ENCODE measurements at places on chromosomes 5 and 9.

GRCh38 chr9:18756712-18757125, 276.3 kb downstream of the SAXO1 start:
- DNase-seq = no peak

DNA sequence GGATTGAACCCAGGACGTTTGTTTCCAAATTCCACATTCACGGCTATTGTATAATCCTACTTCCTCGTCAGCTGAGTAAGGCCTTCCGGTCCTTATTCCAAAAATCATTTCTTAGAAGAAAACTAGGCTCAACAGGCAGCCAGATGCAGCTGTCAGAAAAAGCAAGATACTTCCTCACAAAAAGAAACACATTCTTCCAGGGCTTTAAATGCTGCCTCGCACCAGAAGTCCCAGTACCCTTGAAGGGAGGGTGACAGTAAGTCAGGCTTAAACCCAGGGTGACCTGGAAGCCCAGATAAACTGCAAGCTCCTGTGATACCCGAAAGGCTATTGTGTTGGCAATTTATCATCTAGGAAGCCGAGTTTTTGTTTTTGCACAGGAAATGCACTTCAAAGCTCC, 414.0 kb downstream of the NFIB start:
- DNase-seq = no peak

GRCh38 chr9:8605096-8605495, 805.5 kb upstream of the DMAC1 start:
- DNase-seq = no peak

DNA sequence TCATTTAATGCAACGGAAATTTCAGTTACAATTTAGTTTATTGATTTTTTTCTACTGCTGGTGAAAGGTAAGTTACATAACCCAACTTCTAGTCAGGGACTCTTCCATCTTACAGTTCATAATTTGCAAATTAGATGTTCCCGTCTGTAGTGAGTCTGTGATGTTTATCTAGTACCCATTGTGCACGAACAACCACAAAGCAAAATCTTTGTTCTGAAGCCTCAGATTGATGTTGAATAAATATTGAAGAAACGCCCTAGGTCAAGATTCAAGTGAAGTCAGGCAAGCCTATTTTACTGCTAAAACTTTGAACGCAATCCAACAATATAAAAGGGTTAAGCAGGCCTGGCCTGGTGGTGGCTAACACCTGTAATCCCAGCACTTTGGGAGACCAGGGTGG, 43.1 kb downstream of the BASP1 start:
- DNase-seq = no peak

DNA sequence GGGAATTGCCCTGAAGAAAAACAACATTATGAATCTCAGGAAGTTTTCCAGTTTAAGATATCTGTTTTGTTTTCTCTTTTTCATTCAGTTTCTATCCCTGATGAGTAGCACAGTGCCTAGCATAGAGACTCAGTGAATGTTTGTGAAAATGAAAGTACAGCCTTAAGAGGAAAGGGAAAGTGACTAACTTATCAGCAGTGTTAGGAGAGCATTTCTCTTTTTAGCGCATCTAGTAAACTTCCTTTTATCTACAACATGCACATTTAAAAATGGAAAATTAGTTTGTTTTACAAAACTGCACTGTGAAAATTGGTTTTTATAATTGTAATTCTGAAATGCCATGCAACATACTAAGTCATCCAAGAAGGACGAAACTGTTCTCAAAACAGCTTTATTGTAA, 110.8 kb downstream of the SMARCA2 start:
- DNase-seq = no peak

DNA sequence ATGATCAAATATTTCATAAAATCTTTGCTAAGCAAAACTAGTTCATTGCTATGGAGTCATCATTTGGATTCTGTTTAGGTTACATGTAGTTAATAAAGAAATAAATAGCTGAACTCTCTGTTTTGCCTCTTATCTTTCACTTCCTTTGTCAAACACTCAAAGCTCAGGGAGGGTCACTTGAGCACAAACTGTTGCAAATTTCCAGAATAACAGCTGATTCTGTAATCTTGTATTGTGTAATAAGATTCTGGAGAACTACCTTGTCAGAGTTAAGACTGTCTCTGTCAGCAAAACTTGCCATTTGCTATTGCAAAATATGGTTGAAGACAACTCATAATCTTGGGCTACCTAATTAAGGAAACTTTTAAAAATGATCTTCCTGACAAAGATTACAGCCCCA, 182.0 kb upstream of the MOCS2 start:
- no peak for DNase-seq

- no peak for DNase-seq
These were observed 32.1 kb upstream of the SLC6A3 start for GRCh38 chr5:1477341-1477740.

DNA sequence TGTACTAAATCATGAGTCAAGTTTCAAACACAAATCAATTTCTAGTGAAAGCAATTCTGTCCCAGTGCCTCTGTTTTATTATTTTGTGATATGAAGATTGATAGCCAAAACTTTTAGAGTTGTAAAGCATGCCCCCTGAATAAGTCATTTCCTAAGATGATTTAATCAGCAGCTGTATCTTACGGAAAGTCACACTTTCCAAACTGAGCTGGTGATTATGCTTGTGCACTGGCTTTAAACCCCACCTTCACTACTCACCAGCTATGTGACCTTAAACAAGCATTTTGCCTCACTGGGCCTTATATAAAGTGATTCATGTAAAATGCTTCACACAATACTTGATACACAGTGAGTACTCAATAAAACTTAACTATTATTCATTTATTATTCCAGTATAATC, 78.1 kb downstream of the EDIL3 start:
- DNase-seq = no peak

DNA sequence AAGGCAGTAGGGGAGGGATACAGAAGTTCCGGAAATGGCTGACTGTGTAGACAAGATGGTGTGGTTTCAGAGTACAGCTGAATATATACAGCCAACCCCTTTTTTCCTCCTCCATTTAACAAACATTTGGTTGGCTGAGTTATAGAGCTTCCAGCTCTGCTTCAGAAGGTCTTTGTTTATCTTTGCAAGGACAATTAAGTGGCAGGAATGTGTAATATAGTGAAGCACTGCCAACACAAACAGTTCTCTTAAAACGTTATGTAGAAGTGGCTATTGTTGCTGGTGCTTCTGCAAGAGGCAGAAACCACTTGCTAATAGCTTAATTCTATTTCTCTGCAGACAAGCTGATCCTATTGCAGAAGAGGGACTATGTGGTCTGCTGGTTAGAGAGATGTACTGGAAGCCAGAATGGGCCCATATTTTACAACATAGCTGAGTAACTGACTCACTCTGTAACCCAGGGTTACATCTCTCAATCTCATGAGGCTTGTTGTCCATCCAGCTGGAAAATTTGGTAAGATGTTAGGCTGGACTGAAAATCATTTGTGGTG, 62.7 kb upstream of the OSMR start:
- no peak for DNase-seq

DNA sequence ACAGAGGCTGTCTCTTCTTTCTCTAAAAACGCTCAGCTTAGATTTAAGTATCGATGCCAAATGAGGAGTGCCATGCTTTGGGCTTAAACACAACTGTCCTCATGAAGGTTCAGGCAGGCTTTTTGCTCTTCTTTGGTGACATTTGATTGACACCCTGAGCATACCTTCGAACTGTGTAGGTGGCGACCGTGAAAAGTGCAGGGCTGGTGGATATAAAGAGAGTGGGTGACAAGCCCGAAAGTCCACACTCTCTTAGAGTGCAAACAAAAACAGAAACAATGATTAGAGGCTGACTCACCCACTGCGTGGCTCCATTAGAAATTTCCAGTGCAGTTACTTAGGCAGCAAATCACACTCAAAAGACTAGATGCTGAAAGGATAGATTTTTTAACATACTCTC, 141.7 kb downstream of the SYK start:
- DNase-seq = no peak

DNA sequence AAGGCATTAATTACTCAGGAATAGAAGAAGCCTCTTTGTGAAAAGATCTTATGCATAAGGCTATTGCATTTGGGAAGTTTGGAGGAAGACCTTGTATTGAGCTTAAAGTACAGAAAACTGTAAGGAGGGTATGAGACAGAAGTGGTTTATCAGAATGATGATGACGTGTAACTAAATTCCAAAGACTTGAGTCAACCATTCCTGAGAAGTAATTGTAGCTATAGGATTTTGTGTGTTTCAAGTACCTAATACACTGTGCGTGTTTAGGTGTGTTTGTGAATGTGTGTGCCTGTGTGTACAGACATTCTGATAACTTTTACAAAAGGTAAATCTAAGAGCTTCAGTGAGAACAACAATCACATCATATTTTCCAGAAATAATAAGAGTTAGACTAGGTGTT, 46.5 kb upstream of the IRX2 start:
- DNase-seq = no peak

GRCh38 chr5:112703866-112704820, 33.5 kb upstream of the APC start:
- DNase-seq = no peak

- DNase-seq = no peak
These were observed 54.9 kb downstream of the PSD2 start for GRCh38 chr5:139850423-139851016.

GRCh38 chr9:123679330-123679987, 250.5 kb downstream of the DENND1A start:
- DNase-seq = no peak

DNA sequence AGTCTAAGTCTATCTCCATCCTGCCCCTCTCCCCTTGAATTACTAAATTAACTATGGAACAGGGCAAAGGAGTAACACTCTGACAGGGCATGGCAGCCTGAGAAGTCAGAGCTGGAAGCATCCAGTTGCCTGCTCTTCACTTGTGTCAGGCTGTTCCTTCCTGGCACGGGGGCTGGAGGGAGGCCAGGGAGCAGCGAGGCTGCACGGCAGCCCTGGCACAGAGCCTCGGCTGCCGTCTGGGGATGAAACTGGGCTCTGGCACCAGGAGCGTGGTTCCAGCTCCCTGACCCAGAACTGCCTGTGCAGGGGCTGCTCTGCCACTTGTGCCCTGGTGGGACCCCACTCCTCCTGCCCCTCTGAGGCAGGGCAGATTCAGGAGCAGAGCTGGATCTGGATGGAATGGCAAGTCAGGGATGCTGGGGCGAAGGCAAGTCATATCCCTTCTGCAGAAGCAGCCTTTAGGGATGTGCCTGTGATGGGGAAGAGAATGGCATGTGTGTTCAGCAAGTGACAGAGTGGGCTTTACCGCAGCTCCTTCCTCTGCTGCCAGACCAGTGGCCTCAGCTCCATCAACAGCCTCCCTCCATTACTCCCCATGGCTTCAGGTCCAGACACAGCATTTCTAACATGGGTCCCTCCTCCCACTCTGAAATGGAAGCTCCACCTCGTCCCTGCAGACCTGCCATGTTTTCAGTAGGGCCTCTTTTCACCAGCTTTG, 42.2 kb upstream of the PDE8B start:
- no peak for DNase-seq

- no peak for DNase-seq
These were observed 70.0 kb downstream of the OTP start for GRCh38 chr5:77568555-77568954.

- DNase-seq = no peak
These were observed 38.0 kb downstream of the PRRT1B start for GRCh38 chr9:131583337-131583645.

DNA sequence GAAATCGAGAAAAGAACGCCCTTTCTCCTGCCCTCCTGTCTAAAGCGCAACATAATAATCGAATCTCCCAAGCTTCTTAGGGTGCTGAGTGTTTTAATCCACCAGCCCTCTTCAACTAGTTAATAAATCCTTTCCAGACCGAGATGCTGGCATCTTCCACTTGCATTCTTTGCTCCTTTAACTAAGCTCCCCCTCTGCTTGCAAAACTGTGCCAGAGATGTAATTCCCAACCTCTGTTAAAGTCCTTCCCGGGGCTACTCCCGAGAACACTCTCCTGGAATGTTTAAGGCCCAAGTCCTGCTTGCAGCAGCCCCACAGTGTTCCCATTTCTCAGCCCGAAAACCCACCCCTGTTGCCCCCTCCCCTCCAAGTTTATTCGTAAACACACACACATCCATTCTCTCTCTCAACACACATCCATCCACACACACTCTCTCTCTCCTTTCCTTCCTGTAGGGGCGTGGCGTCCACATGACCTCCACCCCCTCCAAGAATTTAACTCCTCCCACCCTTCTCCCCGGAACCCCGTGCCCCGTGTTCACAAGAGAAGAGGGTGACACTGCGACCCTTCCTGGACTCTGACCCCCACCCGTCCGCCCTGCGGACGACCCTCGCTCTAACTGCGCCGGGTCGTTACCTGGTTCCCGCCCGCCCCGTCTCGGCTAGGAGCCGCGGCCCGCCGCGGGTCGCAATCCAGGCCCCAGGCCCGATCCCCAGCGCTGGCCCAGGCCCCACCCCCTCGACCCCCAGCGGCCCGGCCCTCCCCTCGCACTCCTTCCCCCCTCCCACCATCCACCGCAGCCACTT, 7.0 kb upstream of the MGAT1 start:
- peak; percentile 89 for DNase-seq

DNA sequence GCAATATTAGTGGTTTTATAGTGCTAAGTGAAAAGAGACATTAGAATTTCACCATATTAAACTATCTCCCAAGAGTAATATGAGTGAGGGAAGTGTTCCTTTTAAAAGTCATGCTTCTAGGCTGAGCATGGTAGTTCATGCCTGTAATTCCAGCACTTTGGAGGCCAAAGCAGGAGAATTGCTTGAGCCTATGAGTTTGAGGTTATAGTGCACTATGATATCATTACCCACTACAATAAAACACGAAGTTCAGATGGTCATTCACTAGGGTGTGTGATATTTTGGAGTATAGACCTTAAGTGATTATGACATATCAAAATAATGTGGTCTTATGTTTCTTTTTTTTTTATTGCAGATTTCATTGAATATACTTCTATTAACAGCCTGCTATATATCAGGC, 6.7 kb downstream of the KIF2A start:
- DNase-seq = no peak

- no peak for DNase-seq
These were observed 33.5 kb downstream of the PDGFRB start for GRCh38 chr5:150122158-150122510.

DNA sequence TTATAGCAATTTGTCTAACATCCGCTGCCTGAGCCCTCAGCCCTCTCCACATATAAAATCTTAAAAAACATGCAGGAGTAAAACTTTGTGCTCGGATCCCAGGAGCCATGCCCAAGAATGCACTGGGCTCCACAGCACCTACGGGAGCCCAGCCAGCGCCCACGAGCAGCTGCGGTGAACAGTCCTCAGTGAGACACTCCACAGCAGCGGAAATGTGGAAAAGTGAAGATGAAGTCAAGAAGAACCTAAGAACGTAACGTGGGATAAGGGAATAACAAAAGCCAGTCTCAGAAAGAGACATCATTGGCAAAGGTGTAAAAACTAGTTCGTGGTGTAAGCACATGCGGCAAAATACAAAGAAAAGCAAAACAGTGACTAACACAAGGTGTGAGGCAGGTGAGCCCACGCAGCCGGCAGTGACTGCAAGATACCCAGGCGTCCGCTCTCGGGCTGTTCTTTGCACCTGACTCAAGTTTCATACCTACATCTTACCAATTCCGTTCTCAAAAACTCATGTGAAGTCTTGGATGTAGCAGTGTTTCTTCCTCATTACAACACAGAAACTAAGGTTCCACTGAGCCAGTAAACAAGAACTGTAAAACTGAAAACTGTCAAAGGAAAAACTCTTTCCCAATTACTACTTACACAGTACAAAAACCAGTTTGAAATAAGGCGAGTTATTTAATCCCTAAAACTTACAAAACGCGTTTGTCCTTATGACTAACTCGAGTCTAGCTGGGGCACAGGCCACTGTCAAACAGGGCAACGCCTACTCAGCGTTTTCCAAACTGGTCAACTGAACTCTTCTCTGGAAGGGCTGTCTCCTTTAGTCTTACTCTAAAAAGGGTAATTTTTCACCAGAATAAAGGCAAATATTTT, 1.7 kb downstream of the CAMSAP1 start:
- DNase-seq = peak; percentile 66

Data from activated CD4-positive, alpha-beta T cell treated with anti-CD3 and anti-CD28 coated beads for 24 hours (primary cell).